ENCODE measurements at places on chromosomes 7 and 10. TPM values are rescaled to one million over a fixed set of nuclear protein-coding genes. Genes with fewer than 3 reads are reported as not detected.

DEPP1 gene
- total RNA-seq = 16.5 TPM

FGL2 gene
- total RNA-seq = 0.14 TPM

FBXL13 gene
- total RNA-seq = 1.3 TPM

CPVL gene
- 43.5 TPM for total RNA-seq

DNA sequence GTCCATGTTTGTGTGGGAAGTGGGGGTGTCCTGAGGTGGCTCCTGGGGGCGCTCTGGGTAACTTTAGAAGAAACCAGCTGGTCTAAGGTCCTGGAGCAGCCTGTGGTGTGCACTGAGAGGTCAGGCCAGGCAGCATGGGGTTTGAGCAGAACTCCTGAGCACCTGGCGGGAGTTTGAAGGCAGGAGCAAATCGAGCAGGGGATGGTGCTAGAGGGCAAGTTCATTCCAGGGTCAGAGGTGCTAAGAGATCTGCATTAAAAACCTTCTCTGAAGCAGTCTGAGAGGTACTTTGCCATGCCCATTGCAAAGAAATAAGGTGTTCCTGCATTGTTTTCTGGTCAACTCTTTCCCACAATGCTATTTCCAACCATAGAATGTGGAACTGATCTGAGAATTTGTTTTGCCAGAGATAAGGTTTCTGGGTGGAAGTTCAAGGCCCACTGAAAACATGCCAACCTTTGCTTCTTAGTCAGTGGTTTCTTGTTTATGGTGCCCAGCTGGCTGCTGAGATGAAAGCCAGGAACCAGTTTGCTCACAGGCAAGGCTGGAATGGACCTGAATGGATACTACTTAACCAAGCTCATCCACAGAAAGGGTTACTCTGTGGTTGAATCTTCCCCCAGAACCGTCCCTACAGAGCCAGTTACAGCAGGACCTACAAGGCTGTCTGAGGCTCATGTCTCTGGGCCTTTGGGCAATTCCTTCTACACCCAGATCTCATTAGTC lies 136.3 kb upstream of the TMEM72 start:
- H3K4me3 ChIP-seq = no peak overlapping the region
- DNase-seq = no peak
- no peaks in the 10 kb centered on the region for H3K4me1 ChIP-seq
- H3K36me3 ChIP-seq = no peaks in the 10 kb centered on the region
- peaks cover 31% of the 10 kb centered on the region for H3K27me3 ChIP-seq
- H3K27ac ChIP-seq = no peak overlapping the region

DNA sequence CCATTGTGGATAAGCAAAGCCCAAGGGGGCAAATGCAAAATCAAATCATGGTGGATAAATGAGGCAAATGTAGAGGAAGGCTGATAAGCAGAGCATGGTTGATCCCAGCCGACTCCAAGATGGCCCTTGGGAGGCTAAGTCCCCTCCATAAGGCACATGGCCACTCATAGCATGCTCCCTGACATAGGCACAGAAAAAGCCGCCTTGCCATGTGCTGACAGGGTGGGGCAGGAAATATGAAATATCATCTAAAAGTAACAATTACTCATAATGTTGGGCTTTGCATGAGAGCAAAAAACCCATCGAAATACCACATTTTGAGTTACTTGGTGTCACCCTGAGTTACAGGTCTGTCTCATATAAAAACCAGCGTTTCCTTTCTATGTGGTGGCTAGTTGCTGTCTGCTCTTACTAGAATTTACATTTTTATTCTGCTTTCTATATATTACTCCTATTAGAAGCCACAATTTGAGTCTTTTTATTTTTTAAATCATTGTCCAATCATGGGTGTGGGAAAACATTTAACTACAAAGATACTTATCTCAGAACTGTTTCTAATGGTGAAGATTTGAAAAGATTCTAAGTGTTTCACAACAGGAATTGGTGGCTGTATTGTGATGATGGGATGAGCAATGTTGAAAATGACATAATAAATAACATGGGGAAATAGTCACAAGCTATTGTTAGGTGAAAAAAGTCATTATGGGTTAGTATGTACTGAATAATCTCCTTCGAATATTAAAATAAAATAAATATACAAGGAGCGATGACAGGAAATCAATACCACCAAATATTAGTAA lies 102.7 kb downstream of the CUBN start:
- H3K27ac ChIP-seq = no peak overlapping the region
- H3K4me1 ChIP-seq = peaks cover 13% of the 10 kb centered on the region
- no peaks in the 10 kb centered on the region for H3K36me3 ChIP-seq
- H3K4me3 ChIP-seq = no peak overlapping the region

- peaks cover 28% of the 10 kb centered on the region for H3K27me3 ChIP-seq
- H3K36me3 ChIP-seq = no peaks in the 10 kb centered on the region
- no peak overlapping the region for H3K4me3 ChIP-seq
- no peak overlapping the region for H3K27ac ChIP-seq
- no peak for DNase-seq
- H3K4me1 ChIP-seq = no peaks in the 10 kb centered on the region
Observed at GRCh38 chr10:75662715-75663114, 231.3 kb downstream of the LRMDA start.

- H3K27me3 ChIP-seq = no peaks in the 10 kb centered on the region
- H3K4me3 ChIP-seq = no peak overlapping the region
- no peak for DNase-seq
- no peak overlapping the region for H3K27ac ChIP-seq
Observed at GRCh38 chr7:69147631-69148030, 450.6 kb upstream of the AUTS2 start.

DNA sequence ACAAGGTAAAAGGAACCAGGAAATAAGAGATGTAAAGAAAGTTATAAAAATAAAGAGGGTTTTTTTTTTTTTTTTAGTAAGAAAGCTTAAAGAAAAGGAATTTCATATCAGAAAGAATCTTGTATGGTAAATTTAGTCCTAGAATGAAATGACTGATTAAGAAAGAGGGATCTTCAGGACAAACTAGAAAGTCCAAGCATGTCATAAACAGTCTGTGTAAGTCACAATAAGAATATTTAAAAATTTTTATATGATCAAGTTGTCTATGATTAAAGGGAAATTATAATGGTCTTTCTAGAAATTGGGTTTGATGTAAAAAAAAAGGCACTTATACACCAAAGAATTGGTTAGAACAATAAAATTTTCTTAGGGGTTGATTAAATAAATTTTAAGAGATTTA lies 289.5 kb downstream of the XPNPEP1 start:
- no peak overlapping the region for H3K4me3 ChIP-seq
- no peaks in the 10 kb centered on the region for H3K27me3 ChIP-seq
- no peaks in the 10 kb centered on the region for H3K36me3 ChIP-seq

- H3K36me3 ChIP-seq = no peaks in the 10 kb centered on the region
- H3K27me3 ChIP-seq = no peaks in the 10 kb centered on the region
- H3K27ac ChIP-seq = no peak overlapping the region
- DNase-seq = no peak
Observed at GRCh38 chr10:102306710-102307109, 61.4 kb downstream of the GBF1 start.

- no peak for DNase-seq
- no peaks in the 10 kb centered on the region for H3K36me3 ChIP-seq
- H3K4me1 ChIP-seq = no peaks in the 10 kb centered on the region
- no peaks in the 10 kb centered on the region for H3K27me3 ChIP-seq
Observed at GRCh38 chr7:88361357-88361756, 54.7 kb upstream of the STEAP4 start.

DNA sequence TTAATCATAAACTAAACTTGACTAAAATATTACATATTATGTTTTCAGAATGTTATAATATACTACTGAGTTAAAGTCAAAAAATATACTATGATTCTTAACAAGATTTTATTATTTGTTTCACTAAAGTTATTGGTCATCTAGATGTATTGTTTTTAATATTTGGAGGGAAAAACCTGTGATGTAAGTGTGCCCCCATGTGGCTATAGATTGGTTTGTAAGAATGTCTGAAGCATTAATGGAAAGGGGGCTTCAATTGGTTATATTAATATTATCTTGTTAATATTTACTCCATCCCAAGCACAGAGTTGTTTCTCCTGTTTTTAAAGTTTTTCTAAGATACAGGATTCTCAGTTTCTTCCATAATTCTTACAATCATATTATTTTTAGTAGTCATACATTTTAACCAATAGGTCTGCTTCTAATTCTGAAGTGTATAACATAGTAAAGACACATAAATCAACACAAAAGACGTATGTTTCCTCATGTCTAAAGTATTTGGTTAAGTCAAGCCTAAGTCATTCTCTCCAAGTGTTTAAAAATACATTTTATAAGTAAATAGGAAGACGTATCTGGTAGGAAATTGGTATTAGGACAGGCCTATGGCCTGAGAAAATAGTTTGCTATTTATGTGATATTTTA lies 58.0 kb downstream of the GNAT3 start:
- H3K27ac ChIP-seq = no peak overlapping the region
- no peaks in the 10 kb centered on the region for H3K27me3 ChIP-seq
- H3K36me3 ChIP-seq = no peaks in the 10 kb centered on the region
- peaks cover 7% of the 10 kb centered on the region for H3K4me1 ChIP-seq
- no peak overlapping the region for H3K4me3 ChIP-seq

DNA sequence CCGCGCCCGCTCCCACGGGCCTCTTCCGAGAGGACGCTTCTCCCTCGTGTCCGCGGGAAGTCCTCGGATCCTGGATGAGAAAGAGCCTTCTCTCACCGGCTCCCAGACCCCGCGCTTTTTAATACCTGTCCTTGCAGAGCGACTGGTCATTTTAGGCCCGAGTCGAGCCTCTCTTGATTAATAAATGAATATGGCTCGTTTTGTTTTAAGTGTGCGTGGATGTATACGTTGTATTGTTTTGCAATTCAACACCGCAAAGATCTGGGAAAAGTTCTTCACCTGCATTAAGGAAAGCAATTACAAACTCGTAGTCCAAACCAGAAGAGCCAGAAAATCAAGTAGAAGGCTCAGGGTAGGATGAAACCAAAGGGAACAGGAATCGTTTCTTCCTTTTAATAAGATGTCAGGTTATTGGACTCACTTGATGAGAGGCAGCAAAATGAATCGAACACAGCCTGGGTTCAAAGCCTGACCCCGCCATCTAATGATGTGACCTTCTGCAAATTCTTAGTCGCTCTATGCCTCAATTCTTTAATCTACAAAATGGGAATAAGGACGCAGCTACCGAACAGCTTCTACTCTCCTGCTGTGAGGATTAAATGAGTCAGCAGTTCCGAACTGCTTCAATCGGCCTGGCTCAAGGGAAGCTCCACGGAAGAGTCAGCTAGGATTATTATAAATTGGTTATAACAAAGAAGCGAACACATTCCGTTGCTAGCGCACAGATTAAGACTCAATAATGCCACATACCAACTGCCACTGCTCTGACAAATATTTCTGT lies 277.8 kb upstream of the NEBL start:
- H3K4me3 ChIP-seq = peak overlapping the region; percentile 96
- DNase-seq = no peak
- no peaks in the 10 kb centered on the region for H3K27me3 ChIP-seq
- peaks cover 37% of the 10 kb centered on the region for H3K36me3 ChIP-seq

GRCh38 chr10:97876402-97876801 lies 26.8 kb downstream of the GOLGA7B start:
- H3K4me3 ChIP-seq = no peak overlapping the region
- no peaks in the 10 kb centered on the region for H3K27me3 ChIP-seq
- H3K4me1 ChIP-seq = peaks cover 10% of the 10 kb centered on the region
- H3K36me3 ChIP-seq = no peaks in the 10 kb centered on the region

DNA sequence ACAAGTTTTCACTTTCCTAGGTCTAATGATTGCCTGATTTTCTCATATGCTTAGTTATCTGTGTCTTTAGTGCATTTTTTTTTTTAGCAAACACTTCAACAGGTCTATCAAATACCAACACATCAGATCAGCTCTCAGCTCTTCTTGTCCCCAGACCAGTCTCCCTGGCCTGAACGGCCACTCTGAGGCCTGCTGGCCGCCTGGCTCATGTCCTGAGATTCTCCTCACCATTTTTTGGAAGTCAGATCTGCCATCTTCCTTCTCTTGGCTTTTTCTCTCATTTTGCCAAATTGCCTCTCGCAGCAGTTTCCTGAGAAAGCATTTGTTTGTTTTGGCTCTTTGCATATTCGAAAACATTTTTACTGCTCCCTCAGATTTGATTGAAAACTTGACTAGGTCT lies 29.3 kb downstream of the PPP2R2D start:
- H3K27ac ChIP-seq = no peak overlapping the region
- no peaks in the 10 kb centered on the region for H3K27me3 ChIP-seq
- no peak overlapping the region for H3K4me3 ChIP-seq
- peaks cover 9% of the 10 kb centered on the region for H3K36me3 ChIP-seq
- no peak for DNase-seq
- H3K4me1 ChIP-seq = peaks cover 8% of the 10 kb centered on the region

- no peaks in the 10 kb centered on the region for H3K36me3 ChIP-seq
- no peak for DNase-seq
- H3K4me3 ChIP-seq = no peak overlapping the region
- no peaks in the 10 kb centered on the region for H3K27me3 ChIP-seq
Observed at GRCh38 chr7:114977277-114977676, 55.4 kb downstream of the MDFIC start.

DNA sequence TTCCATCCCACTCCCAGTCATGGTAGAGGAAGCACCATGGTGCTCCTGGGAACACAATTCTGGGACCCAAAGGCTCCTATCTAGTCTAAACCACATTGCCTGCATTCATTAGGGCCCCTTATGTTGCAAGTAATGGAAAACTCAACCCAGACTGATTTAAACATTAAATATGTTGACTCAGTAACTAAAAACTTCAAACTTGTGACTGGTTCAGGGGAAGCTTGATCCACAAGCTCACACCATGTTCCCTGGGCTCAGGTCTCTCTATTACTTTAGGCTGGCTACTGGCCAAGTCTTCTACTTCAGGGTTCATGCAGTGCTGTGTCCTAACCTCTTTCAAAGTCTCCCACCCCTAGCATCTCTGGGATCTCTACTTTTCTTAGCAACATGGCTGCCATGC lies 13.1 kb downstream of the WNT16 start:
- H3K4me1 ChIP-seq = no peaks in the 10 kb centered on the region
- peaks cover 36% of the 10 kb centered on the region for H3K36me3 ChIP-seq

- H3K4me1 ChIP-seq = peaks cover 10% of the 10 kb centered on the region
- no peak for DNase-seq
- H3K36me3 ChIP-seq = peaks cover 33% of the 10 kb centered on the region
Observed at GRCh38 chr10:72344932-72345331, 9.8 kb downstream of the DNAJB12 start.
